GM12878 (cell line): ENCODE measurements at places on chromosomes 12 and 14.

DNA sequence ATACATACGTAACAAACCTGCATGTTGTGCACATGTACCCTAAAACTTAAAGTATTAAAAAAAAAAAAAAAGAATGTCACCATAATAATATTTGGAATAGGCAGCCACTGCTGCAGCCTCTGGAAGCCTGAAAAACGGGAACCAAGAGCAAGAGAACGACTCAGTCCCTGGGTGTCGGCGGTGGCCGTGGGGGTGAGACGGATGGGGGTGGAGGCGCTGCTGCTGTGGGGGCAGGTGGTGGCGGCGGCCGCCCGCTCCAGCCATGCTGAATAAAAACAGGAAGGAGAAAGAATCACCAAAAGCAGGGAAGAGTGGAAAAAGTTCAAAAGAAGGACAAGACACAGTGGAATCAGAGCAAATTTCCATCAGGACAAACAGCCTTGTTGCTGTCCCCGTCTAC lies 46.9 kb downstream of the ZFYVE21 start:
- H3K27me3 ChIP-seq: no peaks in the 10 kb centered on the region
- no peak for DNase-seq
- no peak overlapping the region for H3K27ac ChIP-seq
- H3K36me3 ChIP-seq: no peaks in the 10 kb centered on the region

GRCh38 chr12:130583317-130583716 lies 132.8 kb downstream of the RIMBP2 start:
- H3K27ac ChIP-seq: no peak overlapping the region
- no peak for DNase-seq
- no peaks in the 10 kb centered on the region for H3K4me1 ChIP-seq
- no peaks in the 10 kb centered on the region for H3K27me3 ChIP-seq
- H3K4me3 ChIP-seq: no peak overlapping the region
- no peaks in the 10 kb centered on the region for H3K36me3 ChIP-seq

- no peaks in the 10 kb centered on the region for H3K4me1 ChIP-seq
- DNase-seq: no peak
- no peaks in the 10 kb centered on the region for H3K36me3 ChIP-seq
- no peaks in the 10 kb centered on the region for H3K27me3 ChIP-seq
- H3K27ac ChIP-seq: no peak overlapping the region
Measured at GRCh38 chr14:20866963-20867362, 24.2 kb upstream of the RNASE3 start.

GRCh38 chr12:39199351-39199750 lies 243.6 kb downstream of the KIF21A start:
- DNase-seq: no peak
- no peaks in the 10 kb centered on the region for H3K36me3 ChIP-seq
- H3K27ac ChIP-seq: no peak overlapping the region
- H3K4me3 ChIP-seq: no peak overlapping the region
- no peaks in the 10 kb centered on the region for H3K4me1 ChIP-seq
